ENCODE measurements at places on chromosomes 16 and 17. TPM values are rescaled to one million over a fixed set of nuclear protein-coding genes. Genes with fewer than 3 reads are reported as not detected.

DNA sequence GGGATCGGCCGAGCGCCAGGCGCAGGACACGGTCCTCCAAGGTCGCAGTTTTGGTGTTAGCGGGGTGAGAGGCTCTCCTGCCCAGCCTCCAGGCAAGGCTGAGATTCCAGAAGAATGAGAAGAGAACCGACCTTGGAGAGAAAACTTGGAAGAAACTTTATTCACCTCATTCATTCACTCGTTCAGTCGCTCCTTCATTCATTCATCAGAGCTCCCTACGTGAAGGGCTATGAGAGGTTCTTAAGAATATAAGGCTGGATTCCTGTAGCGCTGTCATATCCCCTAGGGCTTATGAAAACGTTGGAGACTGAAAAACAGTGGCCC is 991 bp upstream of the MYH10 start:
- peak overlapping the region; percentile 19 for H3K4me3 ChIP-seq
- H3K27ac ChIP-seq, result no peak overlapping the region
- no peak for DNase-seq

Gene C16orf78
- not detected for total RNA-seq

DNA sequence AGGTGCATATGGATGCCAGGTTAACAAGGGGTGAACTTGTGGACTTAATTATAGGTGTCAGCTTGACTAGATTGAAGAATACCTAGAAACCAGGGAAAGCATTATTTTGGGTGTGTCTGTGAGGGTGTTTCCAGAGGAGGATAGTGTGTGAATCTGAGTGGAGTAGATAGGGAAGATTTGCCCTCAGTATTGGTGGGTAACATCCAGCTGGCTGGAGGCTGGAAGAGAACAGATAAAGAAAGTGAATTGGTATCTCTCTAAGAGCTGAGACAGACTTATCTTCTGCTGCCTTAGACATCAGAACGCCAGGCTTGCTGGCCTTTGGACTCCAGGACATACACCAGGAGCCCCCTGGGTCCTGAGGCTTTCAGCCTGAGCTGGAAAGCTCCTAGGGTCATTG is 75.2 kb downstream of the CDRT15 start:
- H3K4me3 ChIP-seq, result no peak overlapping the region
- no peaks in the 10 kb centered on the region for H3K27me3 ChIP-seq
- H3K4me1 ChIP-seq, result no peaks in the 10 kb centered on the region
- no peak for DNase-seq

Gene EPN3
- not detected for total RNA-seq

Gene AURKB
- 4.8 TPM for total RNA-seq

DNA sequence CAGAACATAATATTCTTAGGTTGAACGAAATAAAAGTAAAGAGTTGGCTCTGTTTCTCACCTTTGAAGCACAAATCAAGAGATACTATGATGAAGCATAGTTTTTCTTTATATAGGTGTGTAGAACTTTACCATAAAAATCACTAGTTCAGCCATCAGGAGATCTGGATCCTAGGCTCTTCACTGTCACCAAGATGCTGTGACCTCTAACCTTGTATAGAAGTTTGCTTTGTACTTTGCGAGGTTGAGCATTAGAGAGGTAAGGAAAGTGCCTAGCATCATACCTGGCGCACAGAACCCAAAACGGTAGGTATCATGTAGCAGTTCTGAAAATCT is 553 bp upstream of the CDC6 start:
- H3K27me3 ChIP-seq, result no peaks in the 10 kb centered on the region
- DNase-seq, result no peak
- H3K27ac ChIP-seq, result peak overlapping the region; percentile 19
- H3K36me3 ChIP-seq, result peaks cover 3% of the 10 kb centered on the region

Gene TP53TG3D
- 0.56 TPM for total RNA-seq

DNA sequence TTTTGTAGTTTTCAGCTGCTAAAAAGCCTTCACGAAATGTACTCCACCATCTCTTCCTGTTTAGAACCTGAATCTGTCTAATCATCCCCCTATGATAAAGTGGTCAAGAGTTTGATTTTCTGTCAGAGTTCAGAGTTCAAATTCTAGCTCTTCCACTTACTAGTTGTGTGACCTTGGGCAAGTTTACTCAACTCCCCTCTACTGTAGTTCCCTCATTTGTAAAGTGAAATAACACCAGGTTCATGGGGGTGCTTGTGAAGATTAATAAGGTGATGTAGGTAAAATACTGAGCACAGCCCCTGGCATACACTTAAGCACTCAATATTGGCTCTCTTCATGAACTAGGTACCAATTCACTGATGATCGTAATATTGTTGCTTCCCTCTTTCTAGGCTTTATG is 1.2 kb upstream of the CDC6 start:
- no peak overlapping the region for H3K27ac ChIP-seq
- H3K4me3 ChIP-seq, result no peak overlapping the region
- DNase-seq, result no peak
- H3K27me3 ChIP-seq, result no peaks in the 10 kb centered on the region

DNA sequence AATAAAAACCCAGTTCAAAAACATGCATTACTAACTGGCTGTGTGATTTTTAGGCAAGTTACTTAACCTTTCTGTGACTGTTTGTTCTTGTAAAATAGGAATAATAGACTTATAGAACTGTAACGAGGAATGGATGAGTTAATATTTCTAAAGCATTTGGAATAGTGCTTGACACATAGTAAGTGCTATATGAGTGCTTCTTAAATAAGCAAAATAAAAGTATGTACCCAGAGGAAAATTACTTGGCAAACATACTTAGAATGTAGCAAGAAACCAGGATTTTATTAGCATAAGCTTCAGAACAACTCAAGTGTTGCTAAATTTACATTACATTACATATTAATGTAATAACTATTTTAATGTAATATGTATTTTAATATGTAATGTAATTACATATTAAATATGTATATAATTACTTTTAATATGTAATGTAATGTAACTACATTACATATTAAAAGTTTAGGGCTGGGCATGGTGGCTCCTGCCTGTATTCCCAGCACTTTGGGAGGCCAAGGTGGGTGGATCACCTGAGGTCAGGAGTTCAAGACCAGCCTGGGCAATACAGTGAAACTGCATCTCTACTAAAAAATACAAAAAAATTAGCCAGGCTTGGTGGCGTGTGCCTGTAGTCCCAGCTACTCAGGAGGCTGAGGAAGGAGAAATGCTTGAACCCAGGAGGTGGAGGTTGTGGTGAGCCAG is 14.2 kb downstream of the NFAT5 start:
- H3K4me3 ChIP-seq, result no peak overlapping the region
- H3K27ac ChIP-seq, result no peak overlapping the region
- no peak for DNase-seq
- H3K27me3 ChIP-seq, result no peaks in the 10 kb centered on the region

Gene ALDH3A1
- not detected for total RNA-seq

DNA sequence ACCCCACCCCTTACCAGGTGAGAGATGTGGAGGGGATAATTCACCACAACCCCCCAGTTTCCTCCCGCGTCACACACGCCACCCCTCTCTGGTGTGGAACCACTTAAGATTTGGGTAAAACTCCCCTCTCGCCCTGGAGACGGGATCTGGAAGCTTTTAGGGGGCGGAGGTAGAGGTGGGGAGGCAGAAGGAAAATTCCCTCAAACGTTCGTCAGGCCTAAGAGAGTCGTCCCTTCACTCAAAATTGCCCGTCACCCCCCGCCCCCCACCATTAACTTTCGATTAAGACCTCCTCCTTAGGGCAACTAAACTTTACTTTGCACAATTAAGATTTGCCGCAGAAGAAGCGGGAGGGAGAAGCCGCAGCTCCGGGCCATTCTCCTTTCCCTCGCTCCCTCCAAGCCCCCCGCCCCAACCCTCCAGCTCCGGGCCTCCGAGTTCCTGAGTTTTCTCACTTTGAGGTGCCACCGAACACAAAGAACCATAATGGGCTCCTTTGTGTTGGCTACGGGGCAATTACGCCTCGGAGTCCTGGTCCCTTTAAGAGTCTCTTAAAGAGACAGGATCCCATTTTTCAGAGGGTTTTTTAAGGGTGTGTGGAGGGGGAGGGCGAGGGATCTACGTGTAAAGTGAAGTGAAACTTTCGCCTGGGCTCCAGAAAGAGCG is 985 bp upstream of the FZD2 start:
- peaks cover 4% of the 10 kb centered on the region for H3K27me3 ChIP-seq
- H3K4me3 ChIP-seq, result peak overlapping the region; percentile 74
- H3K36me3 ChIP-seq, result no peaks in the 10 kb centered on the region
- peaks cover 28% of the 10 kb centered on the region for H3K4me1 ChIP-seq

Gene PROCA1
- total RNA-seq, result 2.3 TPM

- no peak overlapping the region for H3K4me3 ChIP-seq
- H3K4me1 ChIP-seq, result no peaks in the 10 kb centered on the region
- DNase-seq, result no peak
- no peaks in the 10 kb centered on the region for H3K27me3 ChIP-seq
These were observed 67.2 kb downstream of the GTF3C1 start for GRCh38 chr16:27482397-27483087.

Gene KRTAP9-8
- not detected for total RNA-seq

GRCh38 chr16:19419698-19420075 is 2.0 kb downstream of the TMC5 start:
- H3K27me3 ChIP-seq, result no peaks in the 10 kb centered on the region
- no peak overlapping the region for H3K4me3 ChIP-seq
- H3K4me1 ChIP-seq, result no peaks in the 10 kb centered on the region
- H3K36me3 ChIP-seq, result no peaks in the 10 kb centered on the region
- H3K27ac ChIP-seq, result no peak overlapping the region
- no peak for DNase-seq

Measured in natural killer cell (primary cell).